ENCODE measurements at places on chromosomes 12 and 14.

DNA sequence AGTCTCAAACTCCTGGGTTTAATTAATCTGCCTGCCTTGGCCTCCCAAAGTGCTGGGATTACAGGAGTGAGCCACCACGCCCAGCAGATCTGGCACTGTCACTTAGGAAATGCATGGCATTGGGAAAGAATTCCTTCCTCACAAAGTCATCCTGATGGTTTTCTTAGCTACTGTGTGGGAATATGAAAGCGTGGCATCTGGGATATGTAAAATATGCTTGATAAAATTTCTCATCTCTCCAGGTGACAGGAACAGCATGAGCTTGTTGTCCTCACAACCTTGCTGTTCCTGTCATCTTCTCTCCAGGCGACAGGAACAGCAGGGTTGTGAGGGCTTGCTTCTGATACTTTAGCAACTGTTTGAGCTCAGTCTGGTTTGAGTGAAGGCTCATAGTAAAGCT, 16.1 kb upstream of the AICDA start:
- no peak for DNase-seq

DNA sequence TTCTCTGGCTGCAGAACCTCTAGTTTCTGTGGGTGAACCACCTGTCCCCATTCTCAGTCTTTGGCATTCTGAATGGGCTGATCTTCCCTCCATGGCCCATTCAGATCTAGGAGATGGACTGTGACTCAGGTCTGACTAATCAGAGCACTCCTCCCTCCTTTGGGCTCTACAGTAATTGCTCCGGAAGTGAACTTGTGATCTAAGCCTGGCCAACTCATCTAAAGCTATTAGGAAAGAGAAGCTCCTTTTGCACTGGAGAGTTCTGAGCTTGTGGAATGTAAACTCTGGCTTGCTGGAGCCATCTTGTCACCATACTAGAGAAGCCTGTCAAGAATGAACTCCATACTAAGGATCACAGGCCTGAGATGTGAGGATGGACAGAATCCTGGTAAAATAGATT, 168.2 kb downstream of the SUDS3 start:
- no peak for DNase-seq

DNA sequence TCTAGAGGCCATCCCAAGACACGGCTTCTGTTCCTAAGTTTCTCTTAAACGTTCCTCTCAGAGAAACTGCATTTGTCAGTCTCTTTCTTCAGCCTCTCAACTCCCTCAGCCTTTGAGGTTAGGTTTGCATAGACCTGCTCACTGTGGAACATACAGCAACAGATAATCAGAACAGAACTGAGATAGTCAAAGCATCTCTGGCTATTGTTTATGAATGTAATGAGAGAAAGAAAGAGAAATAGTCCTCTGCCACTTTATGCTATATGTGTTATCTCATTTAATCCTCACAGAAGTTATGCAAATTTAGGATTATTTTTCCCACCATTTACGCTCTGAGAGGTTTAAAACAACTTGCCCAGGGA, 190.6 kb downstream of the PHLDA1 start:
- DNase-seq = no peak

- no peak for DNase-seq
Measured at GRCh38 chr12:104136577-104136976, 1.4 kb downstream of the NFYB start.

GRCh38 chr12:93748672-93749383, 71.7 kb downstream of the CRADD start:
- DNase-seq = no peak

GRCh38 chr12:77727442-77728001, 103.2 kb upstream of the NAV3 start:
- DNase-seq = no peak

DNA sequence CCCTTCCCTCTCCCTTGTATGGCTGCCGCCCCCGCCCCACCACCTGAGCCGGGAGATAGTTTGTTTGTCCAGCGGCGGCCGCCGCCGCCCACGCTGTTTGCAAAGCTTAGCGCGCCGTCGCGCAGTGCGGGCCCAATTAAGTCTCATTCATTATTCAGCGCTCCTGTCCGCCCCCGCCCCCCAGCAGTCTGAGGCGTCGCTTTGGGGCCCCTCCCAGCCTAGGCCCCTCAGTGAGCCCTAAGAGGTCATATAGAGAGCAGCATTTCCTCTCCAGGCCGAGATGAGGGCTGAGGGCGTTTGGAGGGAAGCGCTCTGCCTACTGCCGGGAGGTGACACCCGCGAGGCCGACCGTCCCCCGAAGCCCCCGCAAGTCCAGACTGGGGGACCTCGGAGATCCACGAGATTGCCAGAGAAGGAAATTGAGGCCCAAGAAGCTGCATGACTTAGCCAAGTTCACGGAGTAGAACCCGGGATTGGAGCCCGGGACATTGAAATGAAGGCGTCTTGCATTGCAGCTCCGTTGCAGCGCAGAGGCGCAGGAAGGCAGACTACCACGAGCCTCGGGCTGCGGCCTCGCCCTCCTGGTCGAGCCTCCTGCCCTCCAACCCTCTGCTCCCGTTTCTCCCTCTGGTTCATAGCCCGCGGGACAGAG, at the start of gene DNAJC22:
DNAJC22 (plus strand) TSS at position 230 of the 652 bp plus-strand sequence. CDS start 1,985 bp downstream, outside the sequence.
- DNase-seq = no peak

- DNase-seq = no peak
Measured at GRCh38 chr12:110134691-110135411, 10.7 kb downstream of the IFT81 start.
